ENCODE measurements at places on chromosomes 16 and 17.
A peak's percentile ranks its signal among the peaks of the same experiment; 100 is the strongest.

DNA sequence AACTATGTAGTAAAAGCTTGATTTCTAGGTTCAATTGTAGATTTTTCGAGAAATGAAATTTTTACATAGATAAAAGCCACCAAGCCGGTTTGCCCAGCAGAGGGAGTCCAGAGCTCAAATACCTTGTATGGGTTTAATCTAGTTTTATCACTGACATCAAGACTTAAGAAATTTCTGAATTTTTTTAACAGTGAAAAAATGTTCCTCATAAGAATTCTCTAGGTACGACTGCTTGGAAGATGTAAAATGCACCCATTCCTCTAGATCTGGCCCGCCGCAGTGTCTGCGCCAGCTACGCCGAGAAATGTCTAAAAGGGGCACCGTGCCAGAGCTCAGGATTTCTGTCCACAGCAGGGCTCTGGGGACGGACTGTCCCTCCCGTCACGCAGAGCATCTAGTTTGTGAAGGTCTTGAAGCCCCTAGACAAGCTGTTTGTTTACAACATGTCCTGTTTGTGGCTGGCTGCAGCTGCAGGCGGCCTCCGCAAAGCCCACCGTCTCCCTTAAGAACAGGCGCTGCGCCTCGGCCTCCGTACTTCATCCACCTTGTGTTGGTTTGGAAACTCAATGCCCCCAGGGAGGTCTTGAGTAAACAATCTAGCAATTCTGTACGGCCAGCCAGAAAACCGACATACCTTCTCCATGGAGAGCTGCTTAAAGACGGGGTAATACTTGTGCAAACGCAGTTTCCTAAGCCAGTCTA lies 24.8 kb downstream of the MAP1LC3B start:
- peak; percentile 64 for DNase-seq

GRCh38 chr17:80667462-80668277 lies 123.0 kb downstream of the RPTOR start:
- DNase-seq: no peak

GRCh38 chr17:48352630-48353029 lies 77.4 kb downstream of the SKAP1 start:
- DNase-seq: peak; percentile 31

- DNase-seq: peak; percentile 14
Measured at GRCh38 chr16:83206426-83206825, 579.7 kb downstream of the CDH13 start.

- no peak for DNase-seq
Measured at GRCh38 chr16:66058172-66058691, 308.3 kb upstream of the CDH5 start.

GRCh38 chr16:89192956-89193575 lies 7.3 kb downstream of the SLC22A31 start:
- peak; percentile 74 for DNase-seq

- DNase-seq: peak; percentile 25
Measured at GRCh38 chr17:39872751-39873150, 4.7 kb downstream of the ZPBP2 start.

- no peak for DNase-seq
Measured at GRCh38 chr17:42563543-42563942, 1.6 kb downstream of the COASY start.
